ENCODE measurements at places on chromosomes 12 and 14.

DNA sequence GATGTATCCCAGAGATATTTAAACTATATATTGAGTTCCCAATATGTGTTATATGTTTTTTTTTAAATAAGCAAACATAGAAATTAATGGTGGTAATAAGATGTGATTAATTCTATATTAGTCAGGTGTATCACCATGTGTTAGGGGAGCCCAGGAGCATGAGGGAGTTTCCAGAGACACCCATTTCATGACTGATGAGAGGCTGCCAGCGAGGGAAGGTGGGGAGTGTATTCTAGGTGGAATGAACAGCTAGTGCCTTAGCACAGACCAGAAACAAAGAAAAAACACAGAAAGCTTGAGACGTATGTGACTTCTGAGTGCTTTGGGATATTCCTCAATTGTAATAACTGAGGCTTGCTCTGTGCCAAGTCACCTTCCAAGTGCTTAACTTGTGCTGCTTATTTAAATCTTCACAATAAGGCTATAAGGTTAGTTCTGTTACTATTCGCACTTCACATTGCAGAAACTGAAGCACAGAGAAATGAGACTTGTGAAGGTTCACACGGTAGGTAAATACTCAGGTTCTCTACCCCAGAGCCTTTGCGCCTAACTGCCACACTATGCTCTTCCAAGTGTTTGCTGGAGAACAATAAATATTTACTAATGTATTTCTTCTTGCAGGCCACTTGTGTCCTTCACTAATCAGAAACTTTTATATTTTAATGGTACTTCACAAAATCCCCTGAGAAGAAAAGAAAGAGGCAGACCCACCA, 17.9 kb upstream of the MGP start:
- DNase-seq: no peak

DNA sequence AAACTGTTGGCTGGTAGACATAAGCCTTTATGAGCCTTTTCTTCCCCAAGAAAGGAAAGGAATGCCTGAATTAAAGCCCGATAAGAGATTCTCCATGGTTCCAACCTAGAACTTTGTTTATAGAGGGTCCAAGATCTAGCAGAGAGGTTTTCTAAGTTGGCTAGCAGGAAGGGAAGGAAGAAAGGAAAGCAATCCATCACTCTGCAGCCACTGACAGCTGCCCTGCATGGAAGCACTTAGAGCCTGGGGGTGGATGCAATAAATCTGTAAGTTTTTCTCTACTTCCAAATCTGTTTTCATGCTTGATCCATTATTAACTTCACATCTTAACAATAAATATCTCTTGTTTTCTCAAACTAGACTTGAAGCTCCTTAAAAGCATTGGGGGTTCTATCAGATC, 224.4 kb downstream of the KSR2 start:
- DNase-seq: no peak

DNA sequence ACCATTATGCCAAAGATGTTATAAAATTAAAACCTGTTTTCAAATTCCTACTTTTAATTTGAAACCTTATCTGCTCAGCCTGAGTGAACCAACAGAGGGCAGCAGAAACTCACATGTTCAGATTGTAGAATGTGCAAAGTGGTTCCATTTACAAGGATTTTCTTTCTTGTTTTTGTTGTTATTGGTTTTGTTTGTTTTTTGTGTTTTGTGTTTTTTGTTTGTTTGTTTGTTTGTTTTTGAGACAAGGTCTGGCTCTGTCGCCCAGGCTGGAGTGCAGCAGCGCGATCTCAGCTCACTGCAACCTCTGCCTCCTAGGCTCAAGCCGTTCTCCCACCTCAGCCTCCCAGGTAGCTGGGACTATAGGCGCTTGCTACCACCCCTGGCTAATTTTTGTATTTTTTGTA, 22.8 kb upstream of the GARIN2 start:
- DNase-seq: peak; percentile 27

GRCh38 chr14:21209185-21209584, 53.3 kb upstream of the OR5AU1 start:
- DNase-seq: no peak

GRCh38 chr12:131724534-131724933, 13.6 kb downstream of the SFSWAP start:
- no peak for DNase-seq

- DNase-seq: no peak
Observed at GRCh38 chr14:28407996-28408395, 358.6 kb upstream of the FOXG1 start.

DNA sequence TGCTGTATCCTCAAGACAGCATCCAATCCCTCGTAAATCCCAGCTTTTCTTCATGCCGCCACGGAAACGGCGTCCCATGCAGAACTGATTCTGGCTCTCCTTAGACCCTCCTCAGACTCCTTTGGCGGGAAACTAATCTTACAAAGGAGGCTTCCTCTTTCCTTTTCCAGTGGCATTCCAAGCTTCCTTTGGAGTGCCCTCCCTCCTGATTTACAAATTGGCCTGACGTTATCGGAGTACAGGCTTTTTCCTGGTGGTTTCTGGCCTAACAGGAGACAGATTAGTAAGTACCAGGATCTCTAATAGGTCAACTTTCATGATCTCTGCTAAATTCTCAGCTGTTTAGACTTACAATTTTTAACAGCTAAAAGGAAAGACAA, 1.3 kb upstream of the ZDHHC17 start:
- no peak for DNase-seq

- DNase-seq: no peak
Observed at GRCh38 chr12:32666018-32666417, 13.1 kb upstream of the DNM1L start.

DNA sequence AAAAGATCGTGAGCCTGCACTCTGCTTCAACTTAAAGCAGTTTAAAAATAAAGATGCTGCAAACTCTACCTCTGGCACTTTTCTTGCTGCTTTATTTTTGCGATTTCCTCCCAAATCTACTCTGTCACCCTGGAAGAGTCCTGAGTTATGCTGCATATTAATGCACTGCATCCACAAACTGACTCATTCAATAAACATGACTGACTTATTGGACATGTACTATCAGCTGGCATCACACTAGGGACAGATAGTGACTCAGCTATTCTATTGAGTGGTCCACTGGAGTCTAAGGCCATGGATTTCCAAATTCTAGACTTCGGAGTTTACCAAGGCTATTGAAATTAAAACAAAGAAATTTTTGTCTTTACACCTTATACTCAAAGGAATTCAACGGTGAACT, 90.7 kb upstream of the PTPRR start:
- no peak for DNase-seq

GRCh38 chr14:22394616-22395015, 194.4 kb downstream of the DAD1 start:
- no peak for DNase-seq

GRCh38 chr14:102188187-102188586, 48.5 kb downstream of the WDR20 start:
- DNase-seq: no peak

DNA sequence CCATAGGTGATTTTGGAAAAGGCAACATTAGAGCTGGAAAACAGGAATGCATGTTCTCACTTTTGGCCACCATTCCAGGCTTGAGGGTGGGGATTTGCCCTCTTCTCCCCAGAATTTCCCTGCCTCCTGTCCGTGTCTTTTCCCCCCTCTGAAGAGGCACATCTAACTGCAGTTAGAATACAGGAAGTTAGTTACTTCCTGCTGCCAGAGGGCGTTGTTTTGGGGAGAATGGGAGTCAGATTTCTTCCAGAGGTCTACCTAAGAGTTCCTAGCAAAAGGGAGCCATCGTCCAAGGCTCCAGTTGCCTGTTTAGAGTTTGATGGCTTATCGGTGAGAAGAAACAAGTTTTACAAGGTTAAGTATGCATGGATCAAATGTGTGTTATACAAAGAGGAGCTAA, 112.8 kb upstream of the IGF1 start:
- DNase-seq: no peak

- no peak for DNase-seq
Observed at GRCh38 chr14:77557391-77557790, 58.8 kb upstream of the ISM2 start.

GRCh38 chr12:12046401-12046800, 24.3 kb upstream of the BCL2L14 start:
- no peak for DNase-seq

DNA sequence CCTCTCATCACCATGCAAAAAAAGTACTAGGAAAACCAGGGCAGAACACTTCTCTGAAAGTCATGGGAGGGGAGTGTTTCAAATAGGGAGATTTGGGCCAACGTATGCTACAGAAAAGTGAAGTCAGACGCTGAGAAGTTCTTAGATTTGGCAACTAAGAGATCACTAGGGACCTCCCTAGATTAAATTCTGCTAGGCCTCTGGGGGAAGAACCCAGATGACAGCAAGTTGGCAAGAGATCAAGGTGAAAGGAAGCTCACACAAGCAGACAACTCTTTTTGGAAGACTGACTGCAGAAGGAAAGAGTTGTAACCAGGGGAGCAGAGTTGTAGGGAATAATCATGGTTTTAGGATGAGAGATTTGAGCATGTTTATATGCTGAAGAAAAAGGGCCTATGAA, 20.7 kb downstream of the IQSEC3 start:
- no peak for DNase-seq

DNA sequence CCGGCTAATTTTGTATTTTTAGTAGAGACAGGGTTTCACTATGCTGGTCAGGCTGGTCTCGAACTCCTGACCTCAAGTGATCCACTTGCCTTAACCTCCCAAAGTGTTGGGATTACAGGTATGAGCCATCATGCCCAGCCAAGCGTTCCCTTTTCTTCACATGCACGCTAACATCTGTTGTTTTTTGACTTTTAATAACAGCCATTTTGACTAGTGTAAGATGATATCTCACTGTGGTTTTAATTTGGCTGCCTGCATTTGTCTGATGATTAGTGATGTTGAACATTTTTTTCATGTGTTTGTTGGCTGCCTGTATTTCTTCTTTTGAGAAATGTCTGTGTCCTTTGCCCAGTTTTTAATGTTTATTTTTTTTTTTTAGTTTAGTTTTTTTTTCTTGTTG, 10.2 kb upstream of the YARS2 start:
- no peak for DNase-seq

GRCh38 chr12:115205755-115206308, 521.9 kb upstream of the TBX3 start:
- no peak for DNase-seq

- DNase-seq: no peak
Observed at GRCh38 chr12:76810671-76811419, 46.9 kb downstream of the ZDHHC17 start.

- no peak for DNase-seq
Observed at GRCh38 chr12:108701779-108702441, 29.4 kb downstream of the CORO1C start.

DNA sequence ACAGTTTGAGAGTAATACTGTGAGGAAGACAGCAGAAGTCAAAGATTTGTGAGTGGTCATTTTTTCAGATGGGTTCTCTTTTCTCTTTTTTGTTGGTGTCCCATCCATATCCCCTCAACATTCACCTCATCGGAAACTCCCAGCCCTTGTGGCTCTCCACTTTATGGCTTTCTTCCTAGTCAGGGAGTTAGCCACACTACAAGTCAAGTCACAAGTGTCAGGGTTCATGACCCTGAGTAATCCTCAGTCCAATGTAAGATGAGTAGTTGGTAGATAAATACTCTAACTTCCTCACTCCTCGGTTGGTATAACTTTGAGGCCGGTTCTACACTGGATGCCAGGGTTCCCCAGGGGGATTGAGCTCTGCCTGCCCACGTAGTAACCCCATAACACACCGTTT, 41.4 kb downstream of the PTGER2 start:
- no peak for DNase-seq

DNA sequence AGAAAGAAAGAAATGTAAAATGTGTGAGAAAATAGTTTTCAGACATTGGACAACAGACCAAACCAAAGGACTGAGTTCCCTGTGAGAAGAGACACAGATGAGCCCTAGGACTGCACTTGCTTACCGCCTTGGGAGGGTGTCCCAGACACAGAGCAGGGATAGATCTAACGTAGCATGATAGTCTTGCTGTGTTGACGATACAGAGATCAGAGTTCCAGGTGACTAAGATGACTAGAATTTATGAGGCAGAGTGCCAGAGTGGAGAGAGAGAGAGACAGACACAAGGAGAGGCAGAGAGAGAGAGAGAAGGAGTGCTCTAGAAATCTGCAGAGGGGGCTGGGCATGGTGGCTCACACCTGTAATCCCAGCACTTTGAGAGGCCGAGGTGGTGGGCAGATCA, 148.2 kb upstream of the LMNTD1 start:
- no peak for DNase-seq

DNA sequence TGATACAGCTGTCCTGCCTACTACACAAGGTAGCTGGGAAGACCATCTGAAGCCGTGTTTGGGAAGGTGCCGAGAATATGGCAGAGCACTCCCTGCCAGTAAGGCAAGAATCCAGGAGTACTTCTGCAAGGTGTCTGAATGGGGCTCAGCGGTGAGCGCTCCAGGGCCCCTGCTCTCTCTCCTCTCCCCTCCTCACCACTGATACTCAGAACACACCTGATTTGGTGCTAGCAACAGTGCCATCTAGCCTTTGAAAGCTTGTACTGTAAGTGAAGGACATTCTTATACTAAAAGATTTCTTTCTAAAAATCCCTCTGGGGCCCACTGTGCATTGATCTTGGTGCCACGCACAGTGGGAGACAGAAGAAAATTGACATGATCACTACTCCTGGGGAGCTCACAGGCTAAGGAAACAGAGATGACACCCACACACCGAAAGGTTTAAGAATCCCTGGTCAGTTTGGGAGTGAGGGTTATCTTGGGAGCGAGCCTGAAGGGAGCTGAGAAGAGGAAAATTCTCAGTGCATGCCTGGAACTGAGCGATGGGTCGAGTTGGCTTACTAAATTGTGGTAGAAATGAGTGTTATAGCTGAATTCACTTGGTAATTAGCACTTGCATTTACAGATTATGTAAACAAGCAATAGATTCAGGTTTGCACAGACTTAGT, 216.9 kb downstream of the NTF3 start:
- no peak for DNase-seq

DNA sequence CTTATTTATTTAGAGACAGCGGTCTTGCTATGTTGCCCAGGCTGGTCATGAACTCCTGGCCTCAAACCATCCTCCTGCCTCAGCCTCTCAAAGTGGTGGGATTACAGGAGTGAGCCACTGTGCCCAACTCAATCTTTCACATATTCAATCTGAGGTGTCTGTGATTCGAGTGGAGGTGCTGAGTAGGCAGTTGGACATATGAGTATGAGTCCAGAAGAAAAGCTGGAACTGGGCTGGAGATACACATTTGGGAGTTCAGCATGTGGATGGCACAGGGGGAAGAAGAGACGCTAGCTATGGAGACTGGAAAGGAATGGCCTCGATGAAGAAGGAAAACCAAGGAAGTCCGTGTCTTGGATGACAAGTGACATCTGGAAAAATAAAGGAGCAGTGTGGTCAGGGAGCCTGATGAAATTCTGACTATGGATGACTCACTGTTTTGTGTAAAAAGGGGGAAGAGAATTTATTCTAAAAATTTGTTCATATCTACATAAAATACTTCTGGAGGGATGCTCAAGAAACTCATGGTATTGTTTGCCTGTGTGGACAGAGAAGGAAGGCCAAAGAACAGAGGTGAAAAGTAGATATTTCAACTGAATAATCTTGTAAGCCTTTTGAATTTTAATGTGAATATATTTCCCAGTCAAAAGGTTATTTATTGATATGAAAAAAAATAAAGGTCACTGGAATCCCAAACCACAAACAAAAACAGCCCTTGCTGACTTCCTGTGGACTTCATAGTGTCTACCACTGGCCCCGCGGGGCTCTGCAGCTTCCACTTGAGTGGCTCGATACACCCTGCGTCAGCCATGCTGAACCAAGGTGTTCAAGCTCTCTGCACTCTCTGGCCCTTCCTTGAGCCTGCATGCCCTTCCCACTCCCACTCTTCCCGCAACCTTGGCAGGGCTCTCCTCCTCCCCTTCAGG, 8.9 kb upstream of the LTA4H start:
- DNase-seq: no peak

Measured in activated naive CD4-positive, alpha-beta T cell treated with Interleukin-2 at 50 U/mL for 16 hours (primary cell).